Stimulated activated CD8-positive, alpha-beta memory T cell treated with anti-CD3 and anti-CD28 coated beads, Interleukin-7, amount 100 ng/mL, for 1 hour (primary cell): ENCODE measurements at places on chromosomes 16 and 17.

- DNase-seq = no peak
Observed at GRCh38 chr17:6365200-6365943, 69.5 kb downstream of the AIPL1 start.

DNA sequence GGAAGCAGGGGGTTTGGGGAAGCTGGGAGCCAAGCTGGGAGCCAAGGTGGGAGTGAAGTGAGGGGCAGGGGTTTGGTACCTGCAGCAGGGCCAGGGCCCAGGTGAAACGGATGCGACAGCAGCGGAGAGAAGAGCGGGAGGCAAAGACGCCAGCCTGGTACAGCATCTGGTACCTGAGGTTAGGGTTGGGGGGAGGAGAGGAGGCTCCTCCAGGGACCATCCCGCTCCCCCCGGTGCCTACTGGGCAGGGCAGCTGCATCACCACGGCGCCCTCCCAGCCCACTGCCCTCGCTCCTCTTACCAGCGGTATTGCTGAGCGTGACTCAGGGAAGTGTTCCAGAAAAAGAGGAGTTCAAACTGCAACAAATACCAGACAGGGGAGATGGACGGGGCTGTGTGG lies 9.8 kb downstream of the CLN3 start:
- DNase-seq = no peak

DNA sequence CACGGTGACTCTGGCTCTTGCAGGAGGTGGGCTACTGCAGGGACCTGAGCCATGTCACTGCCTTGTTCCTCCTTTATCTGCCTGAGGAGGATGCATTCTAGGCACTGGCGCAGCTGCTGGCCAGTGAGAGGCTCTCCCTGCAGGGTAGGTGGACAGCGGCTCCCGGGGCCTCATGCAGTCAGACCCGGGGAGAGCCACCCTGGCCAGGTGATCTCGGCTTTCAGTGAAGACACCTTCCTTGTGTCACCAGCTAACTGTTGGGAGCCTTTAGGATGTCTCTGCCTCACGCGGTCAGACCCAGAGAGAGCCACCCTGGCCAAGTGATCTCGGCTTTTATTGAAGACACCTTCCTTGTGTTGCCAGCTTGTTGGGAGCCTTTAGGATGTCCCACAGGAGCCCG lies 31.7 kb upstream of the KSR1 start:
- no peak for DNase-seq

DNA sequence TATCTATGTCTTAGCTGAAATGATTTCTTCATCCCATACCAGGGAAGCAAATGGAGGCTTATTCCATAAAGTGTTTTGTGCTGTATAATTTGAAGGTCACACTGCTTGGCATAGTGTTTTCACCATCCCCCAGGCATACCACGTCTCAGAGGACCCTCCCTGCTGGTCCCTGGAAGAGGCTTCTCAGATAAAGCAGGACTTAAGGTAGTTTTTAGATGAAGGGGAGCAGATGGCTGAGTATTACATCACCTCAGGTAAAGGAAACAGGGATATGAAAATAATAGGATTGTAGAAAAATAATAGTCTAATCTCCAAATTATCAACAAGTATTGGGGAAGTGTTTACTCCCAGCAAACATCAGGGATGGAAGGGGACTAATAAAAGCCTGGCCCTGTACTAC lies 7.3 kb upstream of the SMG1 start:
- no peak for DNase-seq

DNA sequence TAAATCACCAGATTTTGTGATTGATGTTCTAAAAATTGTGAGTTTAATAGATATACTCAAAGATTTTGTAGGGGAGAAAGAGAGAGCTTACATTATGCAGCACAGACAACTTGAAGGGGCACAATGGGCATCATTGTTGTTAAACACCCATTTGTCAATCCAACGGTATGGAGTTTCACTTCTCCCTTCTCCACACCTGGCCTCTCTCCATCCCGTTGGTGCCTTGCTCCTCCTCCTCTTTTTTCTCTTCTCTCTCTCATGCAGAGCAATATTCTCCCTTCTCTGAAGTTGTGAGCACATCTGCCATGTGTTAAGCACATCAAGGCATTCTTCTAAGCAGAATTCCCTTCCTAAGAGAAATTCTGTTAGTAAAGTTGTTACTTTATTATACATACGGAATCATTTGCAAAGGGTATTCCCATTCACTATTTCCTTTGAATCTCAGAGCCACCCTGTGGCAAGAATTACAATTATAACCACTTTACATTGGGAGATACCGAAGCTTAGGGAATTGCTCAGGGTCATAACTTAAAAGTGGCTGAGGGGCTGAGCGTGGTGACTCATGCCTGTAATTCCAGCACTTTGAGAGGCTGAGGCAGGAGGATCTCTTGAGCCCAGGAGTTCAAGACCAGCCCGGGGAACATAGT lies 40.5 kb upstream of the SKAP1 start:
- DNase-seq = no peak
